ENCODE measurements at places on chromosomes 5 and 9.

DNA sequence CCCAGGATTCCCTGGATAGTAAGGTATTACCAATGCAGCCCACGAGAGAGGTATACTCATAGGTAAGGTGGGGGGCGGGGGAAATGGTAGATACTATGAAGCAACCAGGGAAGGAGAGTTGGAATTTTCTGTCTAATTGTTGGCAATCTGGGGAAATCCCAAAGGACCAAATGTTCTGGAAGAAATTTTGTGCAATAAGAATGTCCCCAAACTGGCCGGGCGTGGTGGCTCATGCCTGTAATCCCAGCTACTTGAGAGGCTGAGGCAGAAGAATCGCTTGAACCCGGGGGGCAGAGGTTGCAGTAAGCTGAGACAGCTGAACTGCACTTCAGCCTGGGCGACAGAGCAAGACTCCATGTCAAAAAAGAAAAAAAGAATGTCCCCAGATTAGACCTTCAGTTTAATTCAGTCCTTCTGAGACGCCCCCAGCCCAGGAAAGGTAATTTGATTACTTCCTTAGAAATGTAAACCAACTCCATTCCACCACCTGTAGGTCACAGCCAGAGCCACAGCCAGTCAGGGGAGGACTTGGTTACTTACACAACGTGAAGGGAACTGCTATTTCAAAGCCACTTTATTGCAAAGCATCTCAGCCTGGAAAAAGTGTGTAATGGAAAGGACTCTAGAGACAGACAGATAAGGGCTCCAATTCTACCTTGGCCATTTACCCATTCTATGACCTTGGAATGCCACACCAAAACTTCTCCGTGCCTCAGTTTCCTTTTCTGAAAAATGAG is 50.0 kb upstream of the KLF4 start:
- peak; percentile 19 for DNase-seq

GRCh38 chr9:116238776-116239340 is 85.3 kb downstream of the PAPPA start:
- peak; percentile 12 for DNase-seq

- no peak for DNase-seq
Observed at GRCh38 chr9:93899609-93900435, 55.3 kb downstream of the BARX1 start.

DNA sequence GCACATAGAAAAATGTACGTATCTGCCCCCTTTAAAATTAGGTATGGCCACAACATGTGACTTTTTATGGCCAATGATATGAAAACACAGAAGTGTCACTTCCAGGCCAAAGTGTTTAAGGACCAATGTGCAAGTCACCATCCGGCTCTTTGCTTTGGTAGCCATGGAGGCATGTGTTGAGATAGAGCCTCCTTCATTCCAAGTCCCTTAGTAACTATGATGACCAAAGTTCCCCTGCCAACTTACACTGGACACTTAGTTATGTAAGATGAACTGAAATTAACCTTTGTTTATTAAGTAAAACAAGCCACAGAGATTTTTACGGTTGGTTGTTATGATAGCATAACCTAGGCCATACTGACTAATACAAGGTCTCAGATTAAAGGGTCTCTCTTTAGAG is 51.0 kb downstream of the FBN2 start:
- DNase-seq = peak; percentile 22

GRCh38 chr5:147464211-147464610 is 45.7 kb downstream of the DPYSL3 start:
- DNase-seq = peak; percentile 54

DNA sequence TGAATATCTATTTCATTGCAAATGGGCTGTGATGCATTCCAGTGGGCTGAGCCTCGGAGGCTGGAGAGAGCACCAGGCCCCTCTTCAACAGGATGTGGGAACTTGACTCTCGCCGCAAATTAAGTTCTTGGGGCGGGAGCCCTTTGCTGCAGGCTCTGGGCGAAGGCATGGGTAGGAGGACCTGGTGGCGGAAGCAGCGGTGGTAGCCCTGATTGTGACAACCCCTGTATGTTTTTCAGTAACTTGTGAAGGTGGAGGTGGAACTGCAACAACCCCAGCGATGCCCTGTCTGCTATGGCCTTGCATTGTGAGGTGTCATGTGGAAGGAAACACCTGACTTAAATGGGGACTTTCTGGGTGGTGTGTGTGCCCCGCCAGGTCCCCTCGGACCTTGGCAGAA is 9.4 kb downstream of the FYB1 start:
- no peak for DNase-seq

GRCh38 chr9:122546196-122546595 is 6.7 kb upstream of the OR1N2 start:
- DNase-seq = no peak

GRCh38 chr5:132230871-132231270 is 3.2 kb upstream of the P4HA2 start:
- no peak for DNase-seq

Data from GM23248 (cell line).